AG09309 (cell line): ENCODE measurements at places on chromosomes 1 and 21.

DNA sequence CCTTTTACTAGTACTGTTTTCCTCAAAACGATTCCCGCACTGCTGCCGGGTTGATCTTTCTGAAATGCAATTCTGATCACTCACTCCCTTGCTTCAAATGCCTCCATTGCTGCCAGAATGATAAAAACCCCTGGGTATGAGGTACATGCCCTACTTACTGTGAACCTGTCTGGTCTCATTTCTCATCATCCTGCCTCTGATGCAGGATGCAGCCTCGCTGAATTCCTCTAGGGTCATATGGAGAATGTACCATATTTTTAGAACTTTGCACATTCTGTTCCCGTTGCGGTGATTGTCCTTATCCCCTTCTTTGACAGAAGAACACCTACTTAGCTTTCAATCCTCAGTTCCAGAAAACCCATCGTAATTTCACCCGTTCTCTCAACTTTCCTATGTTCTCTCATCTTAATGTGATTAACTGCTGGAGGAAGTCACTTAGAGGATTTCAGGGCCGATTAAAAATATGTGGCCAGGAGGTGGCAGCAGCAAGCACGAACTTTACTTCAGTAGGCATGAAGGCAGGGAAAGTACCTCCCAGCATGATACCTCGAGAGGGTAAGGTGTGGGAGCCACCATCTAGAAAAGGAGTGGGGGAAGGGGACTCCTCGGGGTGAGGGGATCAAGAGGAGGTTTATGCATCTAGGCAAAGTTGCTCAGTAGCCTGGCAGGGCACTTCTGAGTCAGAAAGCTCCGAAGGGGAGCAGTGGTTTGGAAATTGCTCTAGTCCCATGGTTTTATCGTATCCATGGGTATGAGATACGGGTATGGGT lies 361.5 kb upstream of the ZP4 start:
- DNase-seq, result no peak

GRCh38 chr1:167693425-167694045 lies 28.2 kb upstream of the MPZL1 start:
- DNase-seq, result no peak

DNA sequence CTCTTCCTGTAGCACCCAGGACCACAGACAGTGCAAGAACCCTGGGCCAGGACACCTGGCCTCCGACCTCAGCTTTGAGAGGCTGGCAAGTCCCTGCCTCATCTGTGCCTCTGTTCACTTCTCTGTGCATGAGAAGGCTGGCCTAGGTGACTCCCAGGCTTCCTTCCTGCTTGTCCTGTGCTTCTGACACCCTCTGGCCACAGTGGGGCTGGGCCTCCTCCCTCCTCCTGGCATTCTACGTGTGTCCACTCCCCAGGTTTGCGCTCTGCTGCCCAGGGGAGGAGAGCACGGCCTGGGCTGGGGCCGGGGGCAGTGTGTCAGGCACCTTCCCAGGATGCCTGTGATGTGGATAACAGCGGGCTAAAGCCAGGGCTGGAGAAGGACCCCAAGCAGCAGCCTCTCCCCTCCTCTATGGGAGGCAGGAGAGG lies 30.3 kb upstream of the PKP1 start:
- DNase-seq, result no peak

DNA sequence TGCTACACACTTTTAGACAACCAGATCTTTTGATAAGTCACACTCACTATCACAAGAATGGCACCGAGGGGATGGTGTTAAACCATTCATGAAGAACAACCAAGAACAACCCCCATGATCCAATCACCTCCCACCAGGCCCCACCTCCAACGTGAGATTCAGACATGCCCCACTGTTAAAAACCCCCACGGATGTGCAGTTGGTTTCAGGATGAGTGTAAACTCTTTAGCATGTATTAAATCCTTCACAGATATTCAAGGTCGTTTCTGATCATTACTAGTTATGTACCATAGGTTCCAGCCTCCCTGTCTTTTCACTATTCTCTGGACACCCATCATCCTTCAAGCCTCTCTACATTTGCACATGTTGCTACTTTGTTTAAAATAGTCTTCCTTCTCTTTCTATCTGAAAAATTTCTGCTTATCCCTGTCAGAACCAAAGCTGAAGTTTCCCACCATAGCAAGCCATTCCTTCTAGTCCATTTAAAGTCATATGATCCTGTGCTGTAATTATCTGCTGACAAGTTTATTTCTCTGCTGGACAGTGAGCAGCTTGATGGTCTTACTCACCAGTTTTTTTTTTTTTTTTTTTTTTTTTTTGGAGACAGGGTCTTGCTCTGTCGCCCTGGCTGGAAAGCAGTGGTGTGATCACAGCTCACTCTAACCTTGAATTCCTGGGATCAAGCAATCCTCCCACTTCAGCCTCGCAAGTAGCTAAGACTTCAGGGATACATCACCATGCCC lies 36.8 kb downstream of the MAP10 start:
- DNase-seq, result no peak

GRCh38 chr21:25215698-25216384 lies 391.4 kb downstream of the MRPL39 start:
- DNase-seq, result no peak

GRCh38 chr1:226672339-226672762 lies 66.7 kb downstream of the ITPKB start:
- no peak for DNase-seq

DNA sequence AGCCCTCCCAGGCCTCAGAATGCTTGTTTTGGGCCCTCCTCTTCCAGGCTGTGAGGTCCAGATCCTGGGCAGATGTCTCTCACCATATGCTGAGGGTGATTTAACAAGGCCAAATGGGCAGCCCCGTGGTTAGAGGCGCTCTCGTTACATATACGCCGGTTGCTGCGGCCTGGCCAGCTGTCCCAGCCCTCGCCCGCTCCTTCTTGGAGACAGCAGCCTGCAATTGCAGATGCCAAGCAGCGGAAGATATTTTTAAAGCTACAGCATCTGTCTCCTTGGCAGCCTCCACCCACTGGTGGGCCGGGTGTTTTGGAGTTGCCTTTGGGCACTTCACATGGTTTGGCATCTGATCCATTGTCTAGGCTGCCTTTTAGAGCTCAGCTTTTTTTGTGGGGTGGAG lies 178.8 kb upstream of the NFIA start:
- DNase-seq, result no peak

GRCh38 chr1:181208967-181209366 lies 120.5 kb downstream of the IER5 start:
- no peak for DNase-seq

GRCh38 chr1:8342325-8342724 lies 24.4 kb downstream of the SLC45A1 start:
- DNase-seq, result no peak

DNA sequence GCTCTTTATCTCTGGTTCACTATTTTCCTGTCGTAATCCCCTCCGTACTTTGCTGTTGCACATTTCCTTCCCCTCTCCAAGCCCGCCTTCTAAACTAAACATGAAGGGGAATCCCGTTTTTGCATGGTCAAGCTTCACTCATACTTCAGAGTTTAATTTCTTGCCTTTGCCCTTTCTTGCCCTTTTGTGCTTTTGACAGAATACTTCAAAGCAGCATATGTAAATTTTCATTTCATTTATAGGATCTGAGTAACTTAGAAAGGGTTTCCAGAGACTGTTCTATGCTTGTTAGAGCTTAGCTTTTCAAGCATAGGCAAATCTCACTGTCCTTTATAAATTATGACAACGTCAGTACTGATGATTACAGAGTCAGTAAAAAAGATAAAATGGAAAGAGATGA lies 27.7 kb downstream of the SPATA45 start:
- no peak for DNase-seq

- DNase-seq, result no peak
Observed at GRCh38 chr1:6154525-6155319, 25.4 kb downstream of the CHD5 start.

- no peak for DNase-seq
Observed at GRCh38 chr1:147598621-147599361, 57.5 kb downstream of the BCL9 start.

DNA sequence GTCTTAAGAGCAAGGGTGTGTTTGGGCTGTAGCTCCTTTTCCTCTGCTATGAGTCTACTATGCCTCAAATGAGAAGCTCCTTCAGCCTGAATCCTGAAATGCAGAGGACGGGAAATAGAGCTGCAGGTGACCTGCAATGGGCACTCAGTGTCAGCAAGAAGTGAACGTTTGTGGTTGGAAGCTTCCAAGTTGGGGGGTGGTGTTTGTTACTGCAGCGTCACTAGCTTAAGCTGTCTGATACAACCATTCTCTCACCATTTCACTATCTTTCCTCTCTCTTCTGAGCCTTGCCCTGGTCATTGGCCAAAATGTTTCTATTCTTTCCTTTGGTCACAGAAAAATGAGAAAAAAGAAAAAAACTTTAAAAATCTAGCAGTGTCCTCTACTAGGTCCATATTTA lies 19.4 kb downstream of the TRIM67 start:
- no peak for DNase-seq

GRCh38 chr1:95071539-95071938 lies 1.2 kb downstream of the ALG14 start:
- no peak for DNase-seq

- no peak for DNase-seq
Observed at GRCh38 chr1:18651713-18652112, 21.1 kb downstream of the PAX7 start.

DNA sequence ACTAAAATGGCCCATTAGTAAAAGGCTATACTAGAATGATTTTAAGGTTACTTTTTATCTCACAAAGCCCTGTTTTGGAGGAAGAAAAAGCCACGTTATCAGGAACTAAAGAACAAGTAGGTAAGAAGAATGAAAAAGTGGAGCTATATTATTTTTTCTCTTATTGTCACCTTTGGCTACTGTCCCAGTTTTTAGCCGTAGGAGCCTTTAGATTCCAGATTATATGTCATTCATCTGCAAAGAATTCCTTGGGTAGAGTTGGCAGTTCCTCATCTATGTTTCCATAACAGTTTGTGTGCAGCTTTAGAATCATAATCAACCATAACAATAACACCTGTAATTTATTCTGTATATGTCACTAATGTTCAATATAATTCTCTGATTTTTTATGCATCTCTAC lies 83.8 kb downstream of the TPR start:
- no peak for DNase-seq

DNA sequence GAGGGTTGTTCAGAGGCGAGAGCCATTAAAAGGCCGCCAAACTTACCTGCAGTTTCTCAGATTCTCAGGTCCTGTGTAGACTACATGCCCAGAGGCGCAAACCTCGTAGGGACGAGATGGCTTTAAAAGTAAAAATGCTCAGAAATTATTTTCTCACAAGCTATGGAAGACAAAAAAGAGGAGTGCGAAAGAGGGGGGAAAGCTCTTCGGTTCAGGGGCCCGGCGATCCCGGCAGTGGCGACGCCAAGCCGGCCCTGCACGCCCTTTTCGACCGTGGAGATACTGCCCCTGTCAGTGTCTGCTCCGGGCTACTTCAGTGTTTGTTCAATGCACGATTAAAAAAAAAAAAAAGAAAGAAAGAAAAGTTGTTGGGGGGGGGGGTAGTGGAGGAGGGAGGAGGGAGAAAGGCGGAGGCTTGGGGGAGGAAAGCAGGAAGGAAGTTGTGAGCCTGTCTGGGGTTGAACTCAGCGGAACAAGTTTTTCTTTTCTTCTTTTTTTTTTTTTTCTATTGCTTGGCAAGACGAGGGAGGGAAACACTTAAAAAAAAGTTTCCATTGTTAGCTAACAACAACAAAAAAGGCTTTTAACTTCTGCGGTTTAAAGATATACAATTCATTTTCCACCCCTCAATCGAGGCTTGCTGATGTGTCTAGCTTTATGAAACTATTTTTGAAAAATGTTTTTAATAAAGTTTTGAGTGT lies at the start of gene ITPKB:
TSS of gene ITPKB (minus strand) at position 288 of the 701 bp plus-strand sequence. CDS start 1,824 bp downstream, outside the sequence.
- peak; percentile 8 for DNase-seq

DNA sequence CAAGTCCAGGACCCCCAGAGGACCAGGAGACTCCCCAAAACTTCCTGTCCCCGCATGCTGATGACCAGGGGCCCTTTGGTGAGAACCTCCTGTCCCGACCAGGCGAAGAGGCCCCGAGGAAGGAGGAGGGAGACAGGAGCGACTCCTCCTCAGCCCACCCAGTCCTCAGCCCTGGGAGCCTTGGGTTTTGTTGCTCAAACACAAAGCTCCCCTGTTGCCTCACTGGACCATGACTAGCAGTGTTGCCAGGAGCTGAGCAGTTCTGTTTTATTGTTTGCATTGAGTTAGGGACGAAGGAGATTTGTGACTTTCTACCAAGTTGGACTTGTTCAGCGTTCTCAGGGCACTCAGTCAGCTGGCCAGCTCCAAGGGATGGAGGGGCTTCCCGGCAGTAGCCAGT lies 10.0 kb downstream of the UMODL1 start:
- no peak for DNase-seq

GRCh38 chr1:186930238-186930637 lies 101.5 kb downstream of the PLA2G4A start:
- peak; percentile 7 for DNase-seq

GRCh38 chr1:185646202-185646683 lies 87.9 kb upstream of the HMCN1 start:
- DNase-seq, result peak; percentile 96

- DNase-seq, result peak; percentile 73
Observed at GRCh38 chr21:36004441-36004840, 55.9 kb downstream of the SETD4 start.

DNA sequence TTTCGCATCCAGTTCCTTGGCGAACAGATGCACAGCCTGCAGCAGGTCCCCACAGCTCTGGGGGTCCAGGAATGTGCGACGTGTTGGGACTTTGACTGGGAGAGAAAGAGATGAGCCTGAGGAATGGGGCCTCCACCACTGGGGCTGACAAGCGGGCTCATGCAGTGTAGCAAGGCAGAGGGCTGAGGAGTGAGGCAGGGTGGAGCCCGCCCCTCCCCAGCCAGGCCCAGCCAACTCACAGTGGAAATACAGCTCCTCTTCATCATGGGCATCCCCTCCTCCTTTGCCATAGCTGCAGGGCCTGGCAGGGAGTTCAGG lies 30.7 kb downstream of the CDCA8 start:
- no peak for DNase-seq

DNA sequence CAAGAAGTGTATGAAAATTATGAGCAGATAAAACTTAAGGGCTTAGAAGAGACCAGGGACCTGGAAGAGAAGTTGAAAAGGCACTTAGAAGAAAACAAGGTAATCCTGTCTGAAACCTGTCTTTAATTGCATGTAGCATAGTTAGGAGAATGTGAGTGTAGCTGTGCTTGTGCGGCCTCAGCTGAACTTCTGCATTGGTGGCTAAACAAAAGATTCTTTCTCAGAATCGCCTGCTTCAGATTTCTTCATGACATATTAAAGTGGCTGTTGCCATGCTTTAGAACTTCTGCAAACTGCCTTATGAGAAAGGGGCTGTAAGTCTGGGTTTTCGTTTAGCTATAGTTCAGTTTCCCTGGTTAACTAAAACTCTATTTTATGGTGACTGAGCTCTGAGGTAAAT lies 94.5 kb downstream of the VPS26C start:
- DNase-seq, result no peak

- DNase-seq, result no peak
Observed at GRCh38 chr1:201790261-201790660, 38.7 kb upstream of the IPO9 start.

GRCh38 chr1:68128157-68128556 lies 77.7 kb upstream of the DIRAS3 start:
- DNase-seq, result no peak

GRCh38 chr1:163315773-163316374 lies 5.9 kb upstream of the NUF2 start:
- peak; percentile 11 for DNase-seq
